Dermis microvascular lymphatic vessel endothelial cell (primary cell): ENCODE measurements at places on chromosomes 7 and 10. TPM values are rescaled to one million over a fixed set of nuclear protein-coding genes. Genes with fewer than 3 reads are reported as not detected.

- no peak for DNase-seq
These were observed 10.9 kb upstream of the FIS1 start for GRCh38 chr7:101255796-101256195.

GRCh38 chr10:83816942-83817341 lies 322.4 kb upstream of the GHITM start:
- no peak for DNase-seq

DNA sequence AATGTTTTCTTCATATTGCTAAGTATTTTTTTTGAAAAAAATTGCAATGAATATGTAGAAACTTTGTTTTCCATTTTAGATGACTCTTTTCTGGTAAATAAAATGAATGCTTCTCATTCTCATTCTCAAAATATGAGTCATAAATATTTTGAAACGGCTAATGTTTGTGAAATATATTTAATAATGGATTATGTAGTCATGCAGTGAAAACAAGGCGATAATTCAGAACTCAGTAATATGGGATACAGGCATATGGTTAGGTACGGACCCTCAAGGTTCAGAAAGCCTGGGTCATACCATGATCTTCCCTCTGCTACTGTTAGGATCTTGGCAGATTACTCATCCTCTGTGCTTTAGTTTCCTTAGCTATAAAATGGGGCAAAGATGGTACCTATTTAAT lies 46.2 kb upstream of the SLC39A12 start:
- DNase-seq = no peak

DNA sequence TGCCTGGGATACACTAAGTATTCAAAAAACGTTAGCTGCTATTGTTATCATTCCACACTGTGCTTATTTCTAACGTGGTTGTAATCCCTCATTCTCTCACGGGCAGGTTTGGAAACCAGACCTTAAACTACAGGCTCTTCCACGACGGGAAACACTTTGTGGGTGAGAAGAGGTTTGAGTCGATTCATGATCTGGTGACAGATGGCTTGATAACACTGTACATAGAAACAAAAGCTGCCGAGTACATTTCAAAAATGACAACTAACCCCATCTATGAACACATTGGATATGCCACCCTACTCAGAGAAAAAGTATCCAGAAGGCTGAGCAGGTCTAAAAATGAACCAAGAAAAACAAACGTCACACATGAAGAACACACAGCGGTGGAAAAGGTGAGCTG lies 163.2 kb upstream of the PRR15 start:
- DNase-seq = no peak

DNA sequence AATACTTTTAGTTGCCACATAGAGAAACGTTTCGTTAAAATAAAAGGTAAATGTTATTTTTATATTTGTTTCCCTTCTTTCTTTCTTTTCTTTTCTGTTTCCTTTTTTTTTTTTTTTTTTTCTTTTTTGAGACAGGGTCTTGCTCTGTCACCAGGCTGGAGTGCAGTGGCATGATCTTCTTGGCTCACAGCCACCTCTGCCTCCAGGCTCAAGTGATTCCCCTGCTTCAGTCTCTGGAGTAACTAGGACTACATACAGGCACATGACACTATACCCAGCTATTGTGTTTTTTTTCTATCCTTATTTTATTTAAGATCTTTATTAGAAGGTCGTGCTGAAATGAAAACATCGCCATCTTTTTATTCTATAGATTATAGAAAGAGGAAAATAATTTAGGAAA lies 661.8 kb upstream of the MBL2 start:
- DNase-seq = no peak

DNA sequence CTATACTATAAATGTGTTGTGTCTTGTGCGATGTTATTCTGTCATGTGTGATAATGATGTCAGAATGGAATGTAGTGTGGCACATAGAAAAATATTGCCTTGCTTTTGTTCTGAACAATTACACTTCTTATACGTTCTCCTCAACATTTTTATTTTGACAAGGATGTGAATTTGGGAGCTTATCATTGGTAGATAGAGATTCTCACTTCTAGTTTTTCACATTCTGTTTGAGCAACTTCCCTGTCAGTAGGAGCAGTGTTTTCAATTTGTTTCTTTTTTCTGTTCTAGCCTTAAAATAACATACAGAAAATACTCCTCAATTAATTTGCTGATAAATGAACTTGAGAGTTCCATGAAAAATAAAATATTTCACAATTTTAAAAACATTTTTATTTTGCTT lies 17.6 kb downstream of the SUN3 start:
- DNase-seq = no peak

GRCh38 chr7:18119985-18120384 lies 92.3 kb upstream of the PRPS1L1 start:
- DNase-seq = peak; percentile 15

GRCh38 chr10:3858051-3858845 lies 73.2 kb upstream of the KLF6 start:
- DNase-seq = no peak

Gene SUN3
- total RNA-seq = not detected in 2 replicates
